ENCODE measurements at places on chromosomes 2 and 18.

- DNase-seq = no peak
Measured at GRCh38 chr18:8301427-8302172, 307.6 kb upstream of the RAB12 start.

DNA sequence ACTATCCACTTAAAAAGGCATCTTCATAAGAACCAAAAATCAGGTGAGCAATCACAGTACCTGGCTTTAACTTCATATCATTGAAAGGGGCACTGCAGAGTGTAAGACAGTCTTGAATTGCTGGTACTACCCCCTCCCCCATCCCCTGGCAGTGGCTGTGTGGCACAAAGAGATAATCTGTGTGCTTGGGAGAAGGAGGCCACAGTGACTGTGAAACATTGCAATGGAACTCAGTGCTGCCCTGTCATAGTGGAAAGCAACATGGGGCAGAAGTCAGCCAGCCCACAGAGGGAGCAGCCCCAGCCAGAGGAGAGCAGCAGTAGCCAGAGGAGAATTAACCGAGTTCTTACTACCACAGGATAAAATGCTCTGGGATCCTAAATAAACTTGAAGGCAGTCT is 45.3 kb upstream of the UGP2 start:
- DNase-seq = no peak

GRCh38 chr2:204365811-204366210 is 179.5 kb upstream of the PARD3B start:
- no peak for DNase-seq

DNA sequence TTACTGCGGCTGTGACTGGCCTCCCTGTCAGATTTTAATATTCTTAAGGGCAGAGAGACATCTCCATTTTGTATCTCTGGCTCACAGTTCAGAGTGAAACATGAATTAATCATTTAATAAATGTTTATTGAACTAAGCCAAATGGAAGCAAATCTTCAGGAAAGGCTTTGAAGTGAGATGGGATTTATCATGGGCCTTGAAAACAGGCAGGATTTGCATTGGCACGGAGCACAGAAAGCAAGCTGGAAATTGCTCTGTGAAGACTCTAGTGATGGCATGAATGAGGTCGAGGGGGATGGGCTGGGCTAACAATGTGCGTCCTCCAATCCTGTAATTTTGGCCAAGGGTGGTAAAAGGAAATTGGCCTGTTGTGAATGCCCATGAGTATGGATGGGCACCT is 369.8 kb upstream of the SOX11 start:
- no peak for DNase-seq

All from left hindlimb (tissue), 1 donor.